ENCODE measurements at places on chromosomes 3 and 15. TPM values are rescaled to one million over a fixed set of nuclear protein-coding genes. Genes with fewer than 3 reads are reported as not detected.

CP gene
- 5.3 TPM for total RNA-seq

ATP13A5 gene
- total RNA-seq = not detected

SLC28A2 gene
- not detected for total RNA-seq

CEP63 gene
- total RNA-seq = 13.4 TPM

CELF6 gene
- total RNA-seq = 0.09 TPM

ABI3BP gene
- total RNA-seq = 2.2 TPM

SHC4 gene
- total RNA-seq = 1.3 TPM

ANKUB1 gene
- not detected for total RNA-seq

SLC22A13 gene
- total RNA-seq = not detected

C2CD4B gene
- not detected for total RNA-seq
